Fibroblast of villous mesenchyme (primary cell): ENCODE measurements at places on chromosomes 11 and 22. TPM values are rescaled to one million over a fixed set of nuclear protein-coding genes. Genes with fewer than 3 reads are reported as not detected.

DNA sequence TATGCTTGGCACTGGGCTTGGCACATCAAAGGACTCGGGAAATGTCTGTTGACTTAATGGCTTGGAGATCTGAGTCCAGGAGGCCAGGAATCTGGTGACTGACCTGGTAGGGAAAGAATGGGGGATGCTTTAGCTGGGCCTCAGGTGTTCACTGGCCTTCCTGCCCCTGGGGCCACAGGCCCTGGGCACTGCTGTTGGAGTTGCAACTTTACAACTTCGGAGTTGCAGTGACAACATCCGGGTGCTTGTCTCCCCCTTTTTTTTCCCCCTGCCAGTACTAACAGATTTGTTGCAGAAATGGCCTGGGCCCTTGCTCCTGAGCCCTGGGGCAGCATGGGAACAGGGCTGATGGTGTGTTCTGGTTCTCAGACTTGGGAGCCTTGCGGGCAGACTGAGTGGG, 23.8 kb downstream of the OSBP2 start:
- no peak for DNase-seq

GRCh38 chr22:38696606-38697424, 3.9 kb downstream of the JOSD1 start:
- peak; percentile 68 for DNase-seq

DNA sequence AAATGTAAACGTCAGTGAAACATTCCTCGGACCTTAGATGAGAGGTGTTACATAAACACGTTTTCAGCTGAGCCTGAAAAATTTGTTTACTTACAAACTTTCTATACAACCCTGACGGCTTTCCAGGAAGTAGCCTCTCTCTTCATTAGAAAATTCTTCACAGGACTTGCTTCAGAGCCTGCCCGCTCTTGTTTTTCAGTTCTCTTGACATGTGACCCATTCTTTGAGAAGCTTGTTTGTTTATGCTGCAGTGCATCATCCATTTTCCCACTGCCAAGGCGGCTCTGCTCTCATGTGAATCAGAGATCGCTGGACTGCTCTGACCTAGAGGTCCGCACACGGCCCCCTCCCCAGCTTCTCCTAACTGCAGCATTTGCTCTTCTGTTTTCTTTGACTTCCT, 47.9 kb upstream of the ARHGAP42 start:
- peak; percentile 87 for DNase-seq

DNA sequence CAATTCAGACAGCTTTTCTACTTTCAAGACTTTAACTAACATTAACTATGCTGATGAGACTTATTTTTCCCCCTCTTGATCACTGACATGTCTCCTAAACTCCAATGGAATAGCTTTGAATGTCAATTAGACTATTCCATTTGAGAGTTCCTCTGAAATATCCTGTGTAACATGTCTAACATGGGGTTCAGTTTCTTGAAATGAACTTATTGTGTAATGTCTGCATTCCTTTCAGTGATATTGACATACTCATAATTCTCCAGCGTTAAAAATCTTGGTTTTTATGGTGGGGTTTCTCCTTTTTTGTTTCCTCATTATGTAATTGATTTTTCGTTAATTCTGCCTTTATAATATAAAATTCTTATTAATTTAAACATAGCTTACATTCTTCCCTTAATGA, 37.7 kb upstream of the SPTBN2 start:
- no peak for DNase-seq

- DNase-seq: no peak
These were observed 4.4 kb upstream of the MEN1 start for GRCh38 chr11:64814712-64815187.

DNA sequence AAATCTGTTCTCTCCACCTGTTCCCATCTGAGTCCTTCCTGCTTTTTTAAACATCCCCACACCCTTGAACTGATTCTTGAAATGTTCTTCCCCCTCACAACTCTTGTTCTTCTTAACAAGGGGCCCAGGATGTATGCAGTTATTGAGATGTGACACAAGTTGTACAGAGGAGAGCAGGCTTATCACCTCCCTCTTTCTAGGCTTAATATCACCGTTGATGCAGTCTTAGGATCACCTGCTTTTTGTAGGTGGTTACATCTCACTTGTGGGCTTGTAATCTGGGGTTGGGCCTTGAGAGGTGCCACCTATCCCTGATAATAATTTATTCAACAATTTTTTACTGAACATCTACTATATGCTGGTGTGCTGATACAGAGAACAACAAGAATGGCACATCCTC, 6.2 kb downstream of the CRYBB3 start:
- no peak for DNase-seq

DNA sequence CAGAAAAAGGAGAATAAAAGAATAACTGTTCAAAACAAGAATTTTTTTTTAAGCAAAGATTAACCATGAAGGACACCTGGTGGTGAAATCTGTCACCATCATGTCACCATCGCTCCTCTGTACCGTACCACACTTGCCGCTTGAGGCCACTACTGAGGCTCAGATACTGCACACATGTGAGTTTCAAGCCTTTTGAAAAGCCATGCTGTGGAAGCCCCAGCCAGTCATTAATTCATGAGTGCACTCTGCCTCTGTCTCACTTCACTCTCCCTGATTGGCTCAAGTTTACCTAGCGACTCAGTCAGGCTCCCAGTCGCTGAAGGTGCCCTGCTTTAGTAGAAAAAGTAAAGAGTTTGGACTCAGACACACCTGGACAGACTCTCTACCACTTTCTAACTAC, 6.6 kb upstream of the MS4A12 start:
- DNase-seq: no peak

DNA sequence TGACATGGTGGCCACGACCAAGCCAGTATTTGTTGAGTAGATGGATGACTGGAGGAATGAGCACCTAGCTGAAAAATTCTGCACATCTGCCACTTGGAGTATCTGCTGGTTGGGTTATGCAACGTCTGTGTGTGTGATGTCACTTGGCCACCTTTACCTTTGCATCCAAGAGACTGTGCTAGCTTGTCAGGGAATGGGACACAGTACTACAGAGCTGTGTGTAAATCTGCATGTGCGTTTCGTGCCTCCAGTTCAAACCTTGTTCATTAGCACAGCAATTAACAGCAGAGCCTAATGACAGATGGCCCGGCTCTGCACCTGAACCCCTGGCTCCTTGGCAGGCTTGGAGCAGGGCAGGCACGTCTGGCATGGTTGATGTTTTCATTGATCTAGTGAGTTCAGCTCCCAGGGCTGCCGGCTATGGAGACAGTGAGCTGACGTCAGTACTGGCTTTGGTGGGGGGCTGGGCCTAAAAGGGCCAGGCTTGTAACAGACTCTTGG, 188.4 kb upstream of the NAV2 start:
- peak; percentile 35 for DNase-seq

- no peak for DNase-seq
These were observed 265.4 kb downstream of the MIAT start for GRCh38 chr22:26922806-26923205.

- DNase-seq: no peak
These were observed 2.1 kb upstream of the CARNS1 start for GRCh38 chr11:67413266-67413849.

The GRIA4 gene
- 5.2 and 12.2 TPM in 2 replicates for total RNA-seq

The SMIM35 gene
- not detected in 2 replicates for total RNA-seq

The EMID1 gene
- under 0.01 and 0.32 TPM in 2 replicates for total RNA-seq

The SPINDOC gene
- 24.2 and 25.4 TPM in 2 replicates for total RNA-seq

The PGR gene
- total RNA-seq: 4.5 and 6.9 TPM in 2 replicates

The C1QTNF5 gene
- 6.5 and 13.5 TPM in 2 replicates for total RNA-seq

The THRSP gene
- not detected in 2 replicates for total RNA-seq

The VPREB3 gene
- not detected in 2 replicates for total RNA-seq

The OSBP gene
- total RNA-seq: 34.8 and 44.0 TPM in 2 replicates

The CPT1B gene
- total RNA-seq: 3.2 and 3.9 TPM in 2 replicates

The AIP gene
- 42.7 and 55.1 TPM in 2 replicates for total RNA-seq

The TTC28 gene
- total RNA-seq: 23.3 and 27.4 TPM in 2 replicates

The CYP2D6 gene
- total RNA-seq: under 0.01 and 0.32 TPM in 2 replicates

The BIK gene
- 0.86 TPM in 1 of 2 replicates, not detected in the other for total RNA-seq

The ACTN3 gene
- total RNA-seq: under 0.01 TPM in 1 of 2 replicates, not detected in the other

The ADAMTS15 gene
- 2.2 and 2.9 TPM in 2 replicates for total RNA-seq

The MMP3 gene
- 39.7 and 181 TPM in 2 replicates for total RNA-seq
